ENCODE measurements at places on chromosomes 6 and 20.

- DNase-seq, result peak; percentile 35
Measured at GRCh38 chr20:32626859-32627636, 41.9 kb upstream of the NOL4L start.

GRCh38 chr20:6705106-6705766, 62.2 kb upstream of the BMP2 start:
- no peak for DNase-seq

DNA sequence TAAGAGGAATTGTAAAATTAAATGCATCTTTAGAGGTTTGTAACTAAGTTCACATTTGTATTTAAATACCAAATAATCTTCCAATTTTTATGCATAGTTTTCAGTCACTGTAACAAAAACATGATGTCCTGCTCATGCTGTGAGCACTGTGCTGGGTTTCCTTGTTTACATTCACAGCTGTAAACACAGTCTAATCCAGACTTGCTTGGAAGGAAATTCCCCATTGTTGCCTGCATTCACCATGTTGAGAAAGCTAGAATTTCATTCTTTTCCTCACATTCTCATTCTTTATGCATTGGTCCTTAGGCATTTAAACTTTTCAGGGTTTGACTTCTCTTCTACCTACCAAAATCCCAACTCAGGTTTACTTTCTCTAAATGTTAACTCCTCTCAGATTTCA, 242.0 kb upstream of the TBX18 start:
- DNase-seq, result no peak

GRCh38 chr6:10583509-10583901, 62.4 kb downstream of the GCNT2 start:
- no peak for DNase-seq

DNA sequence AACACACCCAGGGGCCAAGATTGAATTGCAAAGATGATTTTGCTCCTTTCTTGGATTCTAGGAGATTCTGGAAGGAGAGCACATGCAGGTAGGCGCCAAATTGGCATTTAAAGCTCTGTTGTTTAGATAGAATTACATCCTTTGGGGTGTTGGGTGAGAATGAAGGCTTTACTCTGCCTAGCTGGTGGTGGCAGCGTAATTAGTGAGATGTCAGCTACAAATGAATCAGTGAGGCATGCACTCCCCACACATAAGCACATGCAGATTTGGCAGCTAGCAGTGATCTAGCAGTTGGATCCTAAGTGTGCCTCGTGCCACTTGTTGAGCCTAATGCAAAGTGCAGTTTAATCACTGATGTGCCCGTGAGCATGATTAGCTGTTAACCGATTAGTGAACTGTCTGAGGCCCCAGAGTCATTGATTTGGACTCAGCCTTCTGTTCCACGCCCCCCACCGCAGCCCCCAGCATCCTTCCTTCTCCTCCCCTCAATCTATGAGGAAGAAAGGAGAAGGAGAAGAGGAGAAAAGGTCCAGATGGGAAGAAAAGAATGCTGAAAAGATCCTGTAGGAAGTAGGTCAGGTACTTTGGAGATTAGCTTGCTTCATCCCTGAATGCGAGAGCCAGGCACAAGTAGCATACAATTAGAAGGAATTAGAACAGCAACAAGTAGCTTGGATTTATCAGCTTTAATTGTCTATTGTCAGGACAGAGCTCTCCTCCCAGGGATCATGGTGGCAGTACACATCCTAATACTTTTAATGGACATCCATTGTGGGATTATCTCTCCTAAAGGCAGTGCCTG, 6.0 kb upstream of the PRDM1 start:
- no peak for DNase-seq

DNA sequence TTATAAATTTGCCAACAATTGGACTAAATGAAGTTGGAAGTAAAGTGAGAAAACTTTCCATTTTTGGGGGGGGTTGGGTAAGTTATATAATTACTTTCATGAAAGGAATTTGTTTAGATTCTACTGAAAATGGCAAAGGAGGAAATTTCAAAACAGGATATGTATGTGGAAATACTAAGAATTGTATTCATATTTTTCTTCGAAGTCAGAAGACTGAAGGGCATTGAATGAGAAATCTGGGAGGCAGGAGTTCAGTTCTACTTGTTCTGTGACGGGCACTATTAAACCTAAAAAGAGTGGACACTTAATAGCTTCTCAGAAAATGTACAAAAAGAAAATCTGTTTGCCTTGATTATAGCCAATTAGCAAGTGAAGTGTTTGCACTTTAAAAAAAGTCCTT, 114.7 kb downstream of the PRIM2 start:
- no peak for DNase-seq

- no peak for DNase-seq
Measured at GRCh38 chr6:170074435-170074834, 216.4 kb downstream of the DLL1 start.

GRCh38 chr20:3563548-3564177, 92.8 kb downstream of the ATRN start:
- peak; percentile 14 for DNase-seq

DNA sequence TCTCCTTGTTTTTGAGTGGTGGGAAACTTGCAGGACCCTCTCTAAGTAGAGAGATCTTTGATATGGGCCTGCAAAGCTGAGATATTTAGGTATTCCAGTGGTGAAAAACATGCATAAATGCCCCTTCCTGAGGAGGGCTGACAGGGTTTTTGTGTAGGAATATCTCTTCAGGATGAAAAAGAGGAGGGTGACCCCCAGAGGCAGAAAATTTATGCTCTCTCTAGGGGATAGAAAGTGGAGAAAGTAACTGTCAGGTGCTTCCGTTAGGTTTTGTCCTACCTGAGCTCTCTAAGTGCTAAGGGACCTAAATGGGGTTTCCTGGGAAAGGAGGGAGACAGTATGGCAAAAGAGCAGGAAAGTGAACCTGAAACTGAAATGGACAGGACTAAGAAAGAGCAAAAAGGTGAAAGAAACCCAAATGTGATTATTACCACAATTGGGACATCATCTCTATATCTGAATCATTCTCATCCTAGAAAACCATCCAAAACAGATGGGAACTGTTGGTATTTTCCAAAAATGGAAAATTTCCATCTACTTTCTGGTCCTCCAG, 2.0 kb downstream of the COL19A1 start:
- DNase-seq, result no peak

- no peak for DNase-seq
Measured at GRCh38 chr6:168979254-168979653, 274.4 kb downstream of the THBS2 start.

GRCh38 chr6:107657755-107658461, 166.2 kb downstream of the SCML4 start:
- peak; percentile 90 for DNase-seq

- DNase-seq, result no peak
Measured at GRCh38 chr6:122838060-122838780, 49.2 kb downstream of the SMPDL3A start.

DNA sequence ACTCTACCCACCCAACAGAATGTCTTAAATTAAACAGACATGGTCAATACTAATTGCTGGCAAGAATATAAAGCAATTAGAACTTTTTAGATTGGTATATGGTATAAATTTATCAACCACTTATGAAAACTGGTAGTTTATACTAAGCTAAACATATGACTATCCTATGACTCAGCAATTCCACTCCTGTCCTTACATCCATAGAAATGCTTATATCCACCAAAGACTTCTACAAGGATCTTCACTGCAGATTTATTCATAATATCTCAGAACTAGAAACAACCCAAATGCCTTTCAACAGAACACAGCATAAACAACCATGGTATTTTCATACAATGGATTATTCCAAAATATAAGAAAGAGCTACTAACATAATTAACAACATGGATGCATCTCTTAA, 4.6 kb downstream of the ZNF184 start:
- DNase-seq, result no peak

GRCh38 chr6:112439432-112439831, 92.3 kb downstream of the RFPL4B start:
- no peak for DNase-seq

- no peak for DNase-seq
Measured at GRCh38 chr20:15716256-15716655, 857.0 kb downstream of the KIF16B start.

- DNase-seq, result no peak
Measured at GRCh38 chr6:52554684-52555280, 22.1 kb downstream of the TRAM2 start.

DNA sequence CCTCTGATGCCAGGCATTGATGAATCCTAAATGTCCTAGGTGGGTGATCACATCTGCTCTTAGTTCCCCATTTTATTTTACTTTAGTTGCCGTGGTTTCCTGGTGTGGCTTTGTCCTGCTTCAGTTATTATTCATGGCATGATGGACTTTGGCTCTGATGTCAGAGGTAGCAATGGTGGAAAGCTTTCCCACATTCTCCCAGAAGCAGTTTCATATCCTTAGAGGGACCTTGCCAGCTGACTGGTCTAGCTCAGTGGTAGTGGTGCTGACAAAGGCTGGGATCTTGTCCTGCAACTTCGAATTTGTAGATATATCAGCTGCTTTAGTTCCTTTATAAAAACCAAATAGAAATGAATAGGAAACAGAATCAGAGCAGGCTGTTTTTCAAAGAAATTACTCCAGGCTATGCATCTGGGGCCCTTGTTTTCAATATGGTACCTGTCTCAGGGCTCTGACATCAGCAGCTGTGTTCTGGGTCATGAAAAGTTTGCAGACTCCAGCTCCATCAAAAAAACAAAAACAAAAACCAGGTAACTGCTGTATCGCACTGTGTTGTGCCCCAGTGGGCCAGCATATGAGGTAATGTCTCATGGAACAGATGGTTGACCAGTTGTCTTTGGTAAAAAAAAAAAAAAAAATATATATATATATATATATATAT, 133.7 kb downstream of the PLCB4 start:
- no peak for DNase-seq

All from Daoy (cell line).